ENCODE measurements at places on chromosomes 12 and 14. TPM values are rescaled to one million over a fixed set of nuclear protein-coding genes. Genes with fewer than 3 reads are reported as not detected.

Gene KRT80
- not detected for total RNA-seq

Gene MBD6
- 66.8 TPM for total RNA-seq

Gene KRT73
- not detected for total RNA-seq

DNA sequence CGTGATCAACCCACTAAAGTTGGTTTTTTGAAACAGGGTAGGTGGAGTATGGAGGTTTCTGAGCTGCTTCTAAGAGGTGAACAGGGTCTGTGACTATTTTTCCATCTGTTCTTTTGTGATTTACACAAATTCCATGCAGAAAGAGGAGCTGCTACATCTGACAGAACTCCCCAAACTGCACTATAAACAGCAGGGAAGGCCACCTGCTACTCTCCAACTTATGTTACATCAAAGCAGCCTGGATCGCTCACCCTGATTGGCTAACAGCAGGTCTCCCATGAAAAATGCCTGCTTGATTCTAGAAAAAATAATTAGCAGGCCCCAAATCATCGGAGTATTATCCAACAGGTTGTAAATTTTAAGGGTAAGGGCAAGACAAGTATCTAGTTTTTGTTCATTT lies 282.9 kb upstream of the FLRT2 start:
- no peaks in the 10 kb centered on the region for H3K36me3 ChIP-seq
- H3K27me3 ChIP-seq = no peaks in the 10 kb centered on the region
- no peaks in the 10 kb centered on the region for H3K4me1 ChIP-seq
- no peak overlapping the region for H3K27ac ChIP-seq
- DNase-seq = no peak

Gene VRTN
- not detected for total RNA-seq

Gene TRIM9
- 0.31 TPM for total RNA-seq

DNA sequence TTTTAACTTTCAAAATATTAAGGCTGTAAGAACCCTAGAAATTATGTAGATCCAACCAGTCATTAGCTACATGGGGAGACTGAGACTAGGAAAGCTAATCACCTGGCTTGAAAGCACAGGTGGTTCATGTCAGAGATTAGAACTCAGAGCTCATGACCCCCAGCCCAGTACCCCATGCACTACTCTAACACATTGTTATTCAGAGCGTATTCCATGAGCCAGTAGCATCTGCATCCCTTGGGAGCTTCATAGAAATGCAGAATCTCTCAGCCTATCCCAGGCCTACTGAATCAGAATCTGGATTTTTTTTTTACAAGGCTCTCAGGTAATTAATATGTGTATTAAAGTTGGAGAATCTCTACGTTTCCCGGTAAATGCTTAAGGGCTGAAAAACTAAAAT lies 161.7 kb downstream of the BTG1 start:
- no peak overlapping the region for H3K27ac ChIP-seq
- H3K36me3 ChIP-seq = no peaks in the 10 kb centered on the region
- no peak overlapping the region for H3K4me3 ChIP-seq
- no peaks in the 10 kb centered on the region for H3K27me3 ChIP-seq

Gene SLC39A9
- 51.6 TPM for total RNA-seq

GRCh38 chr14:75333606-75334548 lies 55.2 kb downstream of the FOS start:
- H3K27me3 ChIP-seq = peaks cover 10% of the 10 kb centered on the region
- peak; percentile 48 for DNase-seq

DNA sequence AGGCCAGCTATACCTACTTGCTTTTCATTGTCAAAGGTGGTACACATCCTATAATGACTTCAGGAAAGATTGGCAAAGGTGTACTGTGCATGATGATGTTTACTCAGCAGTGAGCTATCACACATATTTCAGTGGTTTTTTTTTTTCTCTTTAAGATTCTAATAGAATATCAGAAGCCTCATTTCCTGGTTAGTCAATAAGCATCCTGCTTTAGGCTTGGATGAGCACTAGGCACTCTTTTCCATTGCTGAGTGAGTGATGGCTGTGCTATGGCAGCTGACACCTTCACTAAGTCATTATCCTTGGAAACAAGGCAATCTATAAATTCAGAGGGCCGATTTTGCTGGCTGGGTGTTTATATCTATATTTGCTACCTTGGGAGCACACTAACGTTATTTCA lies 161.1 kb upstream of the RASSF8 start:
- H3K4me3 ChIP-seq = no peak overlapping the region
- peaks cover 2% of the 10 kb centered on the region for H3K27me3 ChIP-seq
- H3K27ac ChIP-seq = no peak overlapping the region

- no peak for DNase-seq
- no peaks in the 10 kb centered on the region for H3K36me3 ChIP-seq
- no peaks in the 10 kb centered on the region for H3K4me1 ChIP-seq
- H3K27ac ChIP-seq = no peak overlapping the region
- no peak overlapping the region for H3K4me3 ChIP-seq
Observed at GRCh38 chr12:19025582-19025981, 104.0 kb upstream of the PLEKHA5 start.

DNA sequence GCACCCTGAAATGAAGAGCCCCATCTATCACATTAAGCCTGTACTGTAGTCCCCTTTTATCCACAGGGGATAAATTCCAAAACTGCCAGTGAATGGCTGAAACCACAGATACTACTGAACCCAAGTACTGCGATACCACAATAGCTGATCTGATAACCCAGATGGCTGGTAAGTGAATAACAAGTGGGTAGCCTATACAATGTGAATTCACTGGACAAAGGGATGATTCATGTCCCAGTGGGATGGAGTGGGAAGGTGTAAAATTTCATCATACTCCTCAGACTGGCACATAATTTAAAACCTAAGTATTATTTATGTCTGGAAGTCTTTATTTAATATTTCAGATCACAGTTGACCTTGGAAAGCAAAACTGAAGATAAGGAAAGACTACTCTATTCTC lies 201.3 kb downstream of the GPHN start:
- H3K27me3 ChIP-seq = peaks cover 2% of the 10 kb centered on the region
- no peak overlapping the region for H3K4me3 ChIP-seq
- no peak for DNase-seq
- H3K36me3 ChIP-seq = peaks cover 3% of the 10 kb centered on the region
- H3K4me1 ChIP-seq = peaks cover 11% of the 10 kb centered on the region
- H3K27ac ChIP-seq = no peak overlapping the region

DNA sequence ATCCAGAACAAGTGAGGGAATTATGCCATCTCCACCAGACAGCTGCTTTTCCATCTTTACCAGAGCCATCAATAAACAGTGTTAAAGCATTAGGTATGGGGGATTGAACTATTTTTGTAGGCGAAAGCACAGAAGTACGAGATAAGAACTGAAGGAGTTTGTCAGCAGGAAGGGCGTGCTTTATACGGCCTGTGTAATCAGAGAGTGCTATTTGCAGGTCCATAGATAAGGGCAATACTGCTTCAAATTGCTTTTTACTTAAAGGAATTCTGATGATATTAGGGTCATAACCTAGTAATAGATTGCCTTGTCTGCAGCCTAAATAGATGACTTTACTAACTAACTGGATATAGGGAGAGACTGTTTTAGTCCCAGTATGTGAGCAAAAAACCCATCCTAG lies 20.3 kb upstream of the CLEC4E start:
- H3K27ac ChIP-seq = no peak overlapping the region
- peaks cover 2% of the 10 kb centered on the region for H3K27me3 ChIP-seq
- no peaks in the 10 kb centered on the region for H3K36me3 ChIP-seq
- H3K4me3 ChIP-seq = no peak overlapping the region

Gene SMIM41
- total RNA-seq = not detected

GRCh38 chr12:5076761-5077160 lies 33.1 kb downstream of the KCNA5 start:
- peaks cover 8% of the 10 kb centered on the region for H3K27me3 ChIP-seq
- H3K27ac ChIP-seq = no peak overlapping the region
- H3K4me3 ChIP-seq = no peak overlapping the region
- no peaks in the 10 kb centered on the region for H3K4me1 ChIP-seq

DNA sequence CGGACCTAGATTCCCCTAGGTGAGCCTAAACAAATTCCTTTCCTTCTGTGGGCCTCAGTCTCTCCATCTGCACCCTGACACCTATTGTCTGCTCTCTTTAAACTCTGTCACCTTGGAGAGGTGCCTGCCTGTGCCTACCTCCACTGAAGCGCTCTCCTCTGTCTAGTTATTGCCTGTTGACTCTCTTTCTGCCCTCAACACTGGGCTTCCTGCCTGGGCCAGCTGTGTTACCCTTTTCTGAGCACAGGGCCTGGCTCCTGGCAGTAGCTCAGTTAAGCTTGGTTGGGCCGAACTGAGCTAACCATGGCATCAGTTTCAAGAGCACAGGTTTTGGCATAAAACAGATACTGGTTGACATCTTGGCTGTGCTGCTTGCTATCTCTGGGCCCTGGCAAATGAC lies 43.5 kb downstream of the PRMT8 start:
- no peaks in the 10 kb centered on the region for H3K4me1 ChIP-seq
- H3K27ac ChIP-seq = no peak overlapping the region
- H3K36me3 ChIP-seq = no peaks in the 10 kb centered on the region
- no peak for DNase-seq
- no peak overlapping the region for H3K4me3 ChIP-seq

- H3K4me3 ChIP-seq = no peak overlapping the region
- no peaks in the 10 kb centered on the region for H3K27me3 ChIP-seq
- DNase-seq = no peak
- H3K36me3 ChIP-seq = peaks cover 8% of the 10 kb centered on the region
Observed at GRCh38 chr12:76446090-76446489, 97.9 kb upstream of the BBS10 start.

- H3K27ac ChIP-seq = peak overlapping the region; percentile 93
- H3K27me3 ChIP-seq = peaks cover 14% of the 10 kb centered on the region
- H3K36me3 ChIP-seq = no peaks in the 10 kb centered on the region
- peaks cover 14% of the 10 kb centered on the region for H3K4me1 ChIP-seq
- peak overlapping the region; percentile 84 for H3K4me3 ChIP-seq
Observed at GRCh38 chr14:88823968-88824313, 510 bp upstream of the TTC8 start.

Gene TTC6
- total RNA-seq = not detected

Gene POP5
- total RNA-seq = 83.3 TPM

- no peak overlapping the region for H3K27ac ChIP-seq
- no peak overlapping the region for H3K4me3 ChIP-seq
- peaks cover 30% of the 10 kb centered on the region for H3K27me3 ChIP-seq
- no peaks in the 10 kb centered on the region for H3K36me3 ChIP-seq
- no peak for DNase-seq
- no peaks in the 10 kb centered on the region for H3K4me1 ChIP-seq
Observed at GRCh38 chr14:23248601-23249000, 10.9 kb downstream of the RNF212B start.

DNA sequence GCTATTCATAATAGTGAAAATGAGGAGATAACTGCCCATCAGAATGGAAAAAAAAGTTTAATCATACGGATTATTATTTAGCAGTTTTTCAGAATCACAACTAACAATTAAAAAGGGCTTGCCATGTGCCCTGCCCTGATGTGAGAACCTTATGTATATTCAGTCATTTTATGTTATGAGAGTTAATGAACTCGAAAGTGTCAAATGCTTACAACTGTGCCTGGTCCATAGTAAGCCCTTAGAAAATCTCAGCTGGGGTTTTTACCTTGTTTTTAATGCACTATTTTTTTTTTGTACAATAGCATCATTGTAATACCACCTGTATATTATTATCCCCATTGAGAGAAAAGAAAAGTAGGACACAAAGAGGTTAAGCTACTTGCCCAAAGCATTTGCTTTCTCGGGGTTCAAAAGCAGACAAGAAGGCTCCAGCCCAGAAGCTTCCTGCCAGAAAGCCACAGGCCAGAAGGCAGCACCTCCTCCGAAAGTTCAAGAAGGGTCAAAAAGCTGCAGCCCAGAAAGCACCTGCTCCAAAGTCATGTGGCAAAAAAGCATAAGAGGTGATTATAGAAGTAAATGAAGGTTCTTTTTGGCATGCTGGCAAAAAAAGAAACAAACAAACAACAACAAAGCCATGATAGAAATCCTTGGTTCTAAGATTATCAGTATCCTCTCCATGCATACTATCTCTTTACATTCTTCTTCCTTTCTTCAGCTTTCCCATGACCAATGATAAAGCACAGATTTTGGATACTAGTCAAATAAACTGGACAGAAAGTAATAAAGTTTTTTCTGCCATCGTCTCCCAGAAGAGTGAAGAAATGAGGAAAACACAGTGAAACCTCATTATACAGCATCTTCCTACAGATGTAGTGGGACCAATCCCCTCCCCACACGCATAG lies 59.1 kb upstream of the NAP1L1 start:
- H3K4me1 ChIP-seq = peaks cover 18% of the 10 kb centered on the region
- DNase-seq = peak; percentile 8
- no peak overlapping the region for H3K27ac ChIP-seq
- no peak overlapping the region for H3K4me3 ChIP-seq
- H3K27me3 ChIP-seq = peaks cover 10% of the 10 kb centered on the region
- no peaks in the 10 kb centered on the region for H3K36me3 ChIP-seq

Gene ACVRL1
- total RNA-seq = not detected

DNA sequence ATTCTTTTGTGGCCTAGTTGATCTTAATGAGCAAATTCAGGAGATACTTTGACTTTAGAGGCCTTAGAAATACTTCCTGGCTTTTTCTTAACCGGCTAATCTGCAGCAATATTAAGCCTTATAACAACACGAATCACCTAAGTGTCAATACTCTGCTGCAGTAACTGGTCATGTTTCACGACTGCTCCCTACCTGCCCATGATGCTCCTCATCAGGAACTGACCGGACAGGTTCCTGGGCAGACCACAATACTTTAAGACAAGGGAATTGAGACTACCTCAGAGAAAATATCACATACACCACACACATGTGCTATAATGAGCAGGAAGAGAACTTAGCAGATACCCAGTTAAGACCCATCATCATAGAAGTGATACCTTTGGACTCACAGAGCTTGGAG lies 211.9 kb upstream of the BMP4 start:
- no peaks in the 10 kb centered on the region for H3K36me3 ChIP-seq
- no peak overlapping the region for H3K4me3 ChIP-seq
- DNase-seq = no peak
- H3K27ac ChIP-seq = no peak overlapping the region

Gene LAG3
- 268 TPM for total RNA-seq

DNA sequence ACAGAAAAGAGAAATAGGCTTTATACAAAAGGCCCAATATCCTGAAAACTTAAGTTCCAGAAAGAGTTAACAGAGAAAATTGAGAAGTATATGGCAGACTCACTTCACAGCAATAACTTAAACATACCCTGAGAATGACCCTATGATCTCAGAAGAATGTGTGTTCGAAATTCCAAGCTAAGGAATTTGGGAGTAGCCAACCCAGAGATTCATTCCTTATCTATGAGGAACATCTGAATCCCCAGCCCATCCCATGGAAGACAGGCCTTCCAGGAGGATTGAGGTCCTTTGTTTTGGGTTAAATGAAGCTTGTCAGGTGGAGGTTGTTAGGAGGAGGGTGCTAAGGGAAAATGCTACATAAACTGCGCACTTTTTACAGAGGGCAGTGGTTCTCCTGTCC lies 7.5 kb upstream of the SAV1 start:
- no peaks in the 10 kb centered on the region for H3K36me3 ChIP-seq
- H3K27me3 ChIP-seq = peaks cover 10% of the 10 kb centered on the region
- no peak overlapping the region for H3K27ac ChIP-seq
- no peak overlapping the region for H3K4me3 ChIP-seq
- DNase-seq = no peak
- peaks cover 10% of the 10 kb centered on the region for H3K4me1 ChIP-seq

Gene KRT4
- total RNA-seq = not detected

Gene HSP90AA1
- total RNA-seq = 993 TPM

Gene ACOT6
- total RNA-seq = not detected

GRCh38 chr12:125549836-125550235 lies 484.6 kb downstream of the AACS start:
- H3K27me3 ChIP-seq = no peaks in the 10 kb centered on the region
- H3K4me3 ChIP-seq = no peak overlapping the region
- no peak for DNase-seq

GRCh38 chr12:51976376-51977160 lies 25.1 kb downstream of the ACVR1B start:
- H3K27me3 ChIP-seq = peaks cover 8% of the 10 kb centered on the region
- no peak overlapping the region for H3K27ac ChIP-seq
- peaks cover 11% of the 10 kb centered on the region for H3K36me3 ChIP-seq
- H3K4me3 ChIP-seq = no peak overlapping the region
- peaks cover 67% of the 10 kb centered on the region for H3K4me1 ChIP-seq

Gene TPPP2
- not detected for total RNA-seq
